ENCODE measurements at places on chromosomes 6 and 20. TPM values are rescaled to one million over a fixed set of nuclear protein-coding genes. Genes with fewer than 3 reads are reported as not detected.

- no peaks in the 10 kb centered on the region for H3K27me3 ChIP-seq
- no peak for DNase-seq
- H3K27ac ChIP-seq: no peak overlapping the region
- no peak overlapping the region for H3K4me3 ChIP-seq
- H3K36me3 ChIP-seq: peaks cover 54% of the 10 kb centered on the region
- H3K4me1 ChIP-seq: peaks cover 12% of the 10 kb centered on the region
These were observed 15.0 kb downstream of the ERGIC3 start for GRCh38 chr20:35556871-35557270.

DNA sequence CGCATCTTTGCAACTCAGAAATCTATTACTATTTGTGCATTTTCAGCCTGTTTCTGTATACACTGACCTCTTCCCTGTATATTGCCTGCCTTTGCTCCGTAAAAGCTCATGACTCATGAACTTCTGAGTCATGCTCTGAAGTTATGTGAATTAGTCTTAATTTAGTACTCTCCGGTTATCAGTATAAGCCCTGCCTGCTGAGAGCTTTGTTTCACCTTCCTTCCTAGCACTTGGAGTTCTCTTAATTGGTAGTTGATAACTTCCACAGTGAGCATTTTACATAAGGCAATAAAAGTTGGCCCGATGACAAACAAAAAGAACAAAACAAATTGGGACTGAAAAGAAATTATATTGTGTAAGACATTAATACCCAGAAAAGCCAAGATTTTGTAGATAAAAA, 231.4 kb downstream of the GJA1 start:
- DNase-seq: no peak
- H3K27me3 ChIP-seq: no peaks in the 10 kb centered on the region
- no peaks in the 10 kb centered on the region for H3K36me3 ChIP-seq
- no peak overlapping the region for H3K27ac ChIP-seq

Gene NKAIN2
- not detected for total RNA-seq

DNA sequence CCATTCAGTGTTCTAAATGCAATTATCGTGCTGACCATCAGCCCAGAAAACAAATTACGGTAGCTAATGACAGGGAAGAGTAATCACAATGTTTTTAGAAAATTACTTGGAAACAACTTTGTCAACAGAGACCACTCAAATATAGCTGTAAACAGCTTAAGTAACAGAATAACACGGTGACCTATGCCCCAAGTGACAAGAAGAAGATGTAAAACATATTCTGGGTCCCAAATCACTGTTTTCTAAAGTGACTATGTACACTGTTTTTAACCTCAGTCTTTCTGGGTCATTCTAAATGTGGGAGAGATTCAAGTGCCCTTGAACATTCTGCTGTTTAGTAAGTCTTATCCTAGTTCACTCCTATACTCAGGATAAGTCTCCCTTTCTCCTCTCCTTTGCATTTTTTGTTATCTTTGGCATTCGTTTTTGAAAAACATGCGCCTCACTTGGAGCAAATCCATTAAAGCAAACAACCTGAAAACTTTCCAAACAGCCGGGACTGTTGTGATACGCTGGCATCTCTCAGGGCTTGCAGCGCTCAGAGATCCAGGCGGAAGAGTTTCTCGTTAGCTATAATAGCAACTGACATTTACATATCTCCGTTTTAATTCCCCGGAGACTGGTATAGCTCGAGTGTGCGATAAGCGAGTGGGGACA, 114.5 kb upstream of the SOX4 start:
- H3K4me1 ChIP-seq: no peaks in the 10 kb centered on the region
- H3K36me3 ChIP-seq: no peaks in the 10 kb centered on the region
- H3K27ac ChIP-seq: no peak overlapping the region
- peaks cover 10% of the 10 kb centered on the region for H3K27me3 ChIP-seq
- DNase-seq: no peak

Gene CTAGE9
- total RNA-seq: not detected

DNA sequence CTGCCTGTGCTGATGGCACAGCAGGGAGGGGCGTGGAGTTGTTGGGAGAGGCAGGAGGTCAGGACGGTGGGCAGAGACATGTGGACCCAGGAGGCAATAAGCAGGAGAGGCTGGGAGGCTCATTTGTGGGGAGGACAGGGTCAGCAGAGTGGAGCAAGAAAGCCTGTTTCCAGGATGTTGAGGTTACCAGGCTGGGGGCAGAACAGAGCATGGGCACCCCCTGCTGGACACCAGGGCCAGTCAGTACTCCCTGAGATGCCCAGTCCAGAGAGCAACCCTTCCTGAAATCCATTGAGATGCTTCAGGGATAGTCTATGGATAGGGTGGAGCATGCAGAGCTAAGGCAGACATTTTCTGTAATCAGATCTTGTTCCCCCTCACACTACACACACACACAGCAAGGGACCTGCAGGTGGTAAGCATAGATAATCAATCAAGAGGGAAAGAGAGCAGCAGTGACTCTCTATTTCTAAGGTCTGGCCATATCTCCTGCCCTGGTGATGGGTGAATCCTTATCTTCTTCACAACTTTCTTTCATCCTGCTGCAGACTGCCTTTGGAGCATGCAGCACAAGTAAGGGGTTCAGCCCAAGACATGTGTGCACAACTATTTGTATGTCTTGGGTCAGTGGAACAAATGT, 41.7 kb downstream of the MOCS1 start:
- H3K4me1 ChIP-seq: no peaks in the 10 kb centered on the region
- H3K27me3 ChIP-seq: peaks cover 19% of the 10 kb centered on the region
- no peak overlapping the region for H3K27ac ChIP-seq
- H3K36me3 ChIP-seq: no peaks in the 10 kb centered on the region

Gene PBOV1
- total RNA-seq: not detected
